NCI-H82 (cell line): ENCODE measurements at places on chromosomes 7 and 10.

DNA sequence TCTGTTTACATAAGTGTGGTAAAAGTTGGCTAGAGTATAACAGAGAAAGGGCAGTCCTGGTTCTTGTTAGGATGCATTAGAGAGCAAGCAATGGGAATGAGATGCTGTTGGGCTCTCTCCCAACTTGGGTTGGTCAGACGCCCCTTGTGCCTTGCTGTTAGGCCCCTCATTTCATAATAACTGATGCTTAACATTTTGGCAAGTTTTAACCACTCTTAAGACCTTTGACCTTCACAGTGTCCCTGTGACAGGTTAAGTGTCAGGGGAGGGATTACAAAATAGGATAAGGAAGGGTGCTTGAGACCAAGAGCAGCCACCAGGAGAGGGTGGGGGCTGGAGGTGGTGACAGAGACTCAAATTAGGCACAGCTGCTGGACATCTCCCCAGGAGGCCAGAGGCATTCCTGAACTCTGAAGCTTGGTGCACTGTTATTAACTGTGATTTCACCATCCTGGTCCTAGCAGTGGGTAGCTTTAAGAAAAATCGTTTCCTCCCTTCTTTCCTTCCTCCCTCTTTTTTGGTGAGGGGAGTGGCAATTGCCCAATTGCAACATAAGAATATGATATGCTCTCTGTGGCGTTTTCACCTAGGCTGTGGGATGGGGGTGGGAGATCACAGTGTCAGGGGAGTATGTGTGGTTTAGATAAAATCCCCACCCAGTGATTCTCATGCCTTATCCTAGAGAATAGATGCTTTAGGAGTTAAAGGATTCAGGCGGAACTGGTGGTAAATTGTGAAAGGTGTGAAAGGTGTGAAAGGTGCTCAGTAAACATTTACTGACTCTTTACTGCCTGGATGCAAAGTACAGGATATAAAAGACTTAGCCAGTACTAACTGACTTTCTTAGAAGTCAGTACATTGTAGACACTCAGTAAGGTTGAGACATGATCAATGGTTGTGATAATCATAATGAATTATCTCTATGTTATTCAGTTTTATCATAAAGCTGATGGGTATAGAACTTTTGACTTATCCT is 270.5 kb downstream of the BICC1 start:
- DNase-seq: peak; percentile 7

DNA sequence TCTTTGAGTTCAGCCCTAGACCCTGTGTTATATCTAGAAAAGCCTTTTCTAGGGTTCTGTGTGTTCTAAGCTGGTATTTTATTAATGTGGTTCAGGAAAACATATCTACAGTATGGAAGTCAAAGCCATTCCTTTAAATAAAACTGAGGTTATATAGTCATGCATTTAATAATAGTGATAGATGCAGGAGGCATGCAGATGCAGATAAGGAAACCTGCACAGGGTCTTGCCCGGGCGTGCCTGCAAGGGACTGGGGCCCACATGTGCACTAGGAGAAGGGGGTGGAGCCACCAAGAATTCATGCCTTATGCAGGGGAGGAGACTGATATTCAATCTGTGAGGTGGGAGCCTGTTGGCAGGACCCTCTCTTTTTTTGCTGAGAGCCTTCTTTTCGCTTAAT is 171.5 kb downstream of the PRPF18 start:
- peak; percentile 47 for DNase-seq

GRCh38 chr10:124076148-124076733 is 17.2 kb downstream of the CHST15 start:
- no peak for DNase-seq

GRCh38 chr10:129793996-129794395 is 170.1 kb downstream of the EBF3 start:
- no peak for DNase-seq

- DNase-seq: no peak
Measured at GRCh38 chr7:90266808-90267207, 21.8 kb downstream of the CFAP69 start.

GRCh38 chr10:105010411-105011121 is 369.5 kb downstream of the SORCS3 start:
- DNase-seq: no peak

- DNase-seq: peak; percentile 6
Measured at GRCh38 chr10:93438613-93439253, 43.4 kb downstream of the MYOF start.
